Activated CD4-positive, alpha-beta T cell treated with anti-CD3 and anti-CD28 coated beads, Interleukin-2, amount 10 ng/mL, durations not matched to agents 7 days and 5 days (primary cell): ENCODE measurements at places on chromosomes 7 and 10.
A peak's percentile ranks its signal among the peaks of the same experiment; 100 is the strongest.

GRCh38 chr7:1046722-1047679, 2.7 kb downstream of the GPR146 start:
- DNase-seq = peak; percentile 68

DNA sequence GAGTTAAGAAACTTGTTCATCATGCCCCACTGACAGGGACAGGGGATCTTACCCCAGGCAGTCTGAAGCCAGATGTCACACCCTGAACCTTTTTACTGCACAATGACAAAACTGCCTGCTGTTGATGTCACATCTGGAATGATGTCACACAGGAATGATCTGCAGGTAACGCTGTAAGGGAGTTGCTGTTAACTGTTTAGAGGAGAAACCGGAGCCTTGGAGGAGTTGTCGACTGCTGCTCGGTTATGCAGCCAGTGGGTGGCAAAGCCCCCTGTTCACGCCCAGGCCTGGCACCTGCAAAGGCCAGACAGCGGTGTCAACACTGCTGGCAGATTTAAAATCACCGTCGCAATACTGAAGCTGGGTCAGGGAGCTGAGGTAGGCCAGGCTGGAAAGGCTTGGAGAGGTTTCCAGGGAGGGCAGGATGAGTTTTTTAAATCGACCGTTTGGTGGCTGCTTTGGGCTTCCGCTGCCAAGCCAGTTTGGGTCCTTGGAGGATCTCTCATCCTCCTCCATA, 10.0 kb upstream of the SLIT1 start:
- no peak for DNase-seq

DNA sequence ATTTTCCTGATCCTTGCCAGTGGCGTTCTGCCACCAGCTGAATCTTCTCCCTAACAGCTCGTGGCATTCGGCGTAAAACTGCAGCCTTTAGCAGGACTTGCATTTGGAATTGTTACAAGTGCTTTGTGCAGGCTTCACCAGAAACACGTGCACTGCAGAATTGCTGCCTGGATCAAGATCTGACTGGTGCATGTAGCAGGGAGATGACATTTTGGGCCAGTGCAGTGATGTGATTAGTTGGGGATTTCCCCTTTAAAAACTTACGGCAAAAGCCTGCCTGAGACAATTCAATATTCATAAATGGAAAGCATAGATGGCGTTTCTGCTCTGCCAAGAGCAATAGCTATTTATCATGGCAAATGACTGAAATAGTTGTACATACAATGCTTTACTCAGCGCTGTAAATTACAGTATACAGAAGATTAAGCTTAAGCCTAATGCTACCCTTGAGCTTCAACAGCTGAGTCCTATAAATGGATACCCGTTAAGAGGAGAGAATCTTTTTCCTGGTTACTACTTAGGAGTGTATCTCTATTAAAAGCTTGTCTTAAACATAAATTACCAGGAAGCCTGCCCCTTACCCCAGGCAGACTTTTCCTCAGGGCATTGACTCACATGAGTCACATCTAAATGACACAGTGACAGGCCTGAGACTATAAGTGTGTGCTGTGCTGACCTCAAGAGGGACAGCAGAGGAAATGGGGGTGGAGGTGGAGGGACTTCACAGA, 106.3 kb downstream of the ATXN7L1 start:
- no peak for DNase-seq

GRCh38 chr10:14144451-14144850, 186.3 kb downstream of the FRMD4A start:
- DNase-seq = no peak

- peak; percentile 31 for DNase-seq
Measured at GRCh38 chr7:87628780-87629569, 777 bp downstream of the RUNDC3B start.

DNA sequence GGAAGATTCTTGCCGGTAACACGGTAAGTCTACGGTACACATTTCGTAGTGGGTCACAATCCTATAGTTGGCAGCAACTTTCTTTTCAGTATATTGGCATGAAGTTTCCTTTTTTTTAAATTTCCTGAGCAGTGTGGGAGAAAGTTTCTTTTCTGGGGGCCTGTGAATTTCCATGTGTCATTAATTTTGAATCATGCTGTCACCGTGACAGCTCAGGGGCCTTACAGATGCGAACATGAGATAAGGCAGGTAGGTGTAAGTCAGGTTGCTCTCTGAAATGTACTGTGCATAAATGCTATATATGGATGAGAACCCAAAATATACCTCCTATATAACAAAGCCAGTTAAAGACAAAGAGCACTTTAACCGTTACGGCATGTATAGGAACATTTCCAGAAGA, 65.4 kb upstream of the SEM1 start:
- no peak for DNase-seq

DNA sequence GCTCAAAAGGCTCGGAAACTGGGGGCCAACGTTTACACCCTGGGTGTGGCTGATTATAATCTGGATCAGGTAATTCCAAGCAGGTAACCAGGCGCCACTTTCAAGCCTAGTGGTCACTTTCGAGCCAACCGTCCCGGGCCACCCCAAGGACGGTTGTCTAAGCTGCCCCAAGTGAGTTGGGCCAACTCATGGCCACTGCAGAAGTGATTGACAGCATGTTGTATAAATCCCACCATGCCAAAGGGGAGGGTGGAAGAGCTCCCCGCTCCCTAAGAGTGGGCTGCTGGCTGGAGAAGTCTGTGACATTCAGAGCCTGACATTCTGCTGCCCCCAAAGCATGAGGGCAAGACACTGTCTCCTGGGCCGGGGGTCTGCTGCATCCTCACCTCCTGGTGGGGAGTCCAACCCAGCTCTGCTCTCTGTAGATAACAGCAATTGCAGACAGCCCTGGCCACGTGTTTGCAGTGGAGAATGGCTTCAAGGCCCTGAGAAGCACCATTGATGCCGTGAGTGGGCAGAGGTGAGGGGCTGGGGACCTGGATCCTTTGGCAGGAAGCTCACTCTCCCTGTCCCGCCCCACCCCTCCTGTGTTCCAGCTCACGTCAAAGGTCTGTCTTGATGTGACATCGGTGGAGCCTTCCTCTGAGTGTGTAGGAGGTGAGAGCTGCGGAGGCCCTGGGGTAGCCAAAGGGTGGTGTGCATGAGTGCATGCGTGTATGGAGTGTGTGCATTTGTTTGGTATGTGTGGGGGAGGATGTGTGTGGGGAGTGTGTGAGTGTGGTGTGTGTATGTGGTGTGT, 10.8 kb downstream of the ANTXRL start:
- DNase-seq = peak; percentile 30

- DNase-seq = no peak
Measured at GRCh38 chr7:2260820-2261219, 18.8 kb downstream of the NUDT1 start.

GRCh38 chr10:101894742-101895141, 51.1 kb upstream of the KCNIP2 start:
- no peak for DNase-seq

DNA sequence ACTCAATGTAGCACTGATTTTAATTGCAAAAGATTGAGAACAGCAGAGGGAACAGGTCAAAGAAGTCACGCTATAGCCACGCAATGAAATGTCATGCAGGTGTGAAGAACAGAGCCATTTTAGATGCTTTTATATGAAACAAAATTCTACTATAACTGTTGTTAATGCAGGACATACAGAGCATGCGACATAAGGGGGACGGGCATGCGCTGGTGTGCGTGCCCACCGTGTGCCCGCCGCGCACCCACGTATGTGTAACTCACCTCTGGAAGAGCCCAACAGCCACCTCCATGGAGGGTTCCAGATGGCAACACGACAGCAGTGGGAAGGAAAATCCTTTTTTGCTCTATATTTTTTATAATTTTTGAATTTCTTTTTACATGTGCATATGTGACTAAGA, 410.0 kb upstream of the RNF32 start:
- no peak for DNase-seq

DNA sequence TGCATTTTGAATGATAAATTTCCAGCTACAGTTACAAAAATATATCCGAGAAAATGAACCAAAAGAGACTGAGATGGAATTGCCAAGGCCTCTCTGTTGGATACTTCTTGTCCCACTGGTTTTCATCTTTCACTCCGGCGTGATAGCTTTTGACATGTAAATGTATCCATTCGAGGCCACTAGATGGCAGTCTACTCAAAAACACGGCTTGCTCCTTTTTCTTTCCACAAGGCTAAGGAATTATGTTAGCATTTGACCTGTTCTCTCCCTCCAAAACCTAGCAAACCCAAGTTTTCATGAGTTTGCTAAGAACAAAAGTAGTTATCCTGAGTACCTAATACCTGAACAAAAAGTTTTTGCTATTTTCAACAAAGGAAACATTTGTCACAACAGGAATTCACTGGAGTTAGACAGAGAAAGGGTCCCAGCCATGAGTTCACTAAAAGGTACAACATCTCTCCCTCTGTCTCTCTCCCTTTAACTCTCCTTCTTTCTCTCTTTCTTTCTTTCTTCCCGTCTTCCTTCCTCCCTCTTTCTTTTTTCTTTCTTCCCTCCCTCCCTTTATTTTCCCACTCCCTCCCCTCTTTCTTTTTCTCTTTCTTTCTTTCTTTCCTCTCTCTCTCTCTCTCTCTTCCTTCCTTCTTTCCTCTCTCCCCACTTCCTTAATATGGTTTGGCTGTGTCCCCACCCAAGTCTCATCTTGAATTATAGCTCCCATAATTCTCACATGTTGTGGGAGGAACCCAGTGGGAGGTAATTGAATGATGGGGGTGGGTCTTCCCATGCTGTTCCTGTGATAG, 207.9 kb upstream of the MYO3A start:
- peak; percentile 49 for DNase-seq

GRCh38 chr10:22479419-22479818, 134.1 kb downstream of the SPAG6 start:
- no peak for DNase-seq

GRCh38 chr7:44415510-44415909, 74.9 kb downstream of the NUDCD3 start:
- DNase-seq = no peak

- no peak for DNase-seq
Measured at GRCh38 chr10:124356701-124357560, 61.8 kb downstream of the OAT start.

DNA sequence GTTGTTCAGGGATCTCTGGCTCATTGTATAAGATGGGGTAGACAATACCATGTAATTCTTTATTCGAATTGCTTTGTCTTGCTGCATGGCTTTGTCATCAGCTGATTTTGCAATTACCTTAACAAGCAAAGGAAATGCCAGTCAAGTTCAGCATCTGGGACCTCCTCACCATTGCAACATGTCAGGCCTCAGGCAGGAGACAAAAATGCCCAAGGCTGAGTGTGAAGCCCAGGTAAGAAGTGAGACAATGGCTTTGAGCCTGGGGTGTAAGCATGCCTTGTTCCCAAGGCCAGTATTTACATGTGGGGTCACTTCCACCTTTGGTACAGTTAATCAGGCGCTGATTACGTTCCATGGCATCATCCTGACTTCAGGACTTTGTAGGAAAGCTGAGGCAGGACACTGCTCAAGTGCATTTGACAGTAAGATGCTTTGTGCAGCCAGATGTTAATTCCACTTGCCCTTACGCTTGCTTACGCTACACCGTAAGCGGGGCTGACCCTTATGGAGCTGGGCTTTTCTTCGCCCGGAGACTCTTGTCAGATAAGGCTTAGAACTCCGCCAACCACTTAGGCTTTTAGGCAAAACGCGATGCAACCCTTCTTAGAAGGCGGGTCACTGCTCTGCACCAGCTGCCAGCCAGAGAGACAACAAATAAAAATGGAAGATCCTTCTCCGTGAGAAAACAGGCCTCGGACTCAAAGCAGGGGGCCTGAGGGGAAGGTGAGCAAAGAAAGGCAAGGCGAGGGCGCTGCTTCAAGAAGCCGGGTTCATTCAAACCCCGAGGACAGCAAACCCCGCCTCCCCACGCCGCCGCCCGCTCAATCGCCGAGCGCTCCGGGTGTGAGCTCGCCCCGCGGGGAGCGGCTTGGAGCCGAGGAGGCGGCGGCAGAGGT, 1.3 kb upstream of the SP4 start:
- no peak for DNase-seq

DNA sequence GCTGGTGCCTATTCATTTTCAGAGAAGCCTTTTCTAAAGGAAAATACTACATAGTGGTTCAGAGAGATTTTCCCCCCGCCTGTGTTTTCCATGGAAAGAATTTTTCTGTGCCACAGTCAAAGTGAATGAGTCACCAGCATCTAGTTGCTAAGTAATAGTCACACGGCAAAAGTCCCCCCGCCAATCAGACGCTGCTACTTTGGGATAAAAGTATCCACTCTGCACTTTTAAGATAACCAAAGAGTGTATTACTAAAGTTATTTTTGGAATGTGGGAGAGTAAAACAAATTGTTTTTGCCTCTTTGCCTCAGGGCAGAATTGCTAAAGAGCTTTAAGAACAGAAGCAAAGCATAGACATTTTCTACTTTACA, 23.5 kb downstream of the ABLIM1 start:
- DNase-seq = no peak

GRCh38 chr7:119903085-119903484, 369.9 kb upstream of the KCND2 start:
- DNase-seq = no peak

GRCh38 chr10:23742807-23743206, 303.9 kb downstream of the OTUD1 start:
- no peak for DNase-seq

- DNase-seq = no peak
Measured at GRCh38 chr7:29281782-29282541, 87.4 kb downstream of the CHN2 start.

DNA sequence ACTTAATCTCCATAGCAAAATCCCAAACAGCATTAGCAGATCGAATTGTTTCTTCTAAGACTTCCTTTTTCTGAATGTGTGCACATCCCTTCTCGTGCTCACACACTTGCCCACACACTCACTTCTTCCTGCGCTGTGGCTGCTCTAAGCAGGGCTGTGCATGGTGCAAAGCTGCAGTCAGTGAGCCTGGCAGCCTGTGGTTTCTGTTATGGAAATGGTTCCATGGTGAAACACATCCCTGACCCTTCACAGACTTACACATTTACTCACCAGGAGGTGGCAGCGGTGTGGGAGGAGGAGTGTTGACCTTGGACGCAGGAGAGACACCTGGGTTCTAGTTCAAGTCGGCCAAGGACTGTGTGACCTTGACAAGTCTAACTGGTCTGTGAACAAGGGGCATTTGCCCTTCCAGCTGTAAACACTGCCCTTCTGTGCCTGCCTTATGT, 24.9 kb downstream of the MTURN start:
- DNase-seq = peak; percentile 45

DNA sequence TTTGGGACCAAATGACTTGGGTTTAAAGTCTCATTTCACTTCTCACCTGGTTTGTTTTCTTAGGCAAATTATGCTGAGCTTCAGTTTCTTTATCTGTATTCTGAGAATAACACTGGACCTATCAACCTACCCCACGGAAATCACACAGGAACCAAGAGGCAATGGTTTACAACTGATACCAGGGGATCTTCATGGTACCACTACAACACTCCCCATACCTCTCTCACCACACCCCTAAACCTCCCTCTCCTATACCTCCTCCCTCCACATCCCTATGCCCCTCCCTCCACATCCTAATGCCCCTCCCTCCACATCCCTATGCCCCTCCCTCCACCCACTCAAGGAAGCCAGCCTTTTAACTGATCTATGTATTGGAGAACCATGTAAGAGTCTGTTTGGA, 9.9 kb downstream of the FAM204A start:
- no peak for DNase-seq
